ENCODE measurements at places on chromosomes 7 and 10. TPM values are rescaled to one million over a fixed set of nuclear protein-coding genes. Genes with fewer than 3 reads are reported as not detected.
A peak's percentile ranks its signal among the peaks of the same experiment; 100 is the strongest.

- H3K27ac ChIP-seq = no peak overlapping the region
- H3K36me3 ChIP-seq = no peaks in the 10 kb centered on the region
- no peaks in the 10 kb centered on the region for H3K27me3 ChIP-seq
- no peak for DNase-seq
Measured at GRCh38 chr10:131630772-131631258, 270.0 kb upstream of the PPP2R2D start.

- H3K27me3 ChIP-seq = no peaks in the 10 kb centered on the region
- H3K4me1 ChIP-seq = peaks cover 5% of the 10 kb centered on the region
- peaks cover 24% of the 10 kb centered on the region for H3K36me3 ChIP-seq
- H3K27ac ChIP-seq = peak overlapping the region; percentile 69
- H3K4me3 ChIP-seq = peak overlapping the region; percentile 48
- no peak for DNase-seq
Measured at GRCh38 chr7:75988568-75989499, 5.6 kb downstream of the TMEM120A start.

- DNase-seq = no peak
- peak overlapping the region; percentile 89 for H3K27ac ChIP-seq
- no peaks in the 10 kb centered on the region for H3K36me3 ChIP-seq
- H3K4me3 ChIP-seq = no peak overlapping the region
- peaks cover 10% of the 10 kb centered on the region for H3K4me1 ChIP-seq
Measured at GRCh38 chr7:47327346-47327697, 254.6 kb downstream of the TNS3 start.

GRCh38 chr10:48455392-48456151, 149.1 kb downstream of the MAPK8 start:
- H3K36me3 ChIP-seq = no peaks in the 10 kb centered on the region
- peak; percentile 50 for DNase-seq
- no peaks in the 10 kb centered on the region for H3K27me3 ChIP-seq
- H3K27ac ChIP-seq = no peak overlapping the region
- H3K4me1 ChIP-seq = no peaks in the 10 kb centered on the region

GRCh38 chr10:91610444-91610843, 22.4 kb downstream of the PPP1R3C start:
- H3K36me3 ChIP-seq = no peaks in the 10 kb centered on the region
- no peak overlapping the region for H3K4me3 ChIP-seq
- no peaks in the 10 kb centered on the region for H3K27me3 ChIP-seq
- peaks cover 3% of the 10 kb centered on the region for H3K4me1 ChIP-seq

ARPC1B gene
- 108 TPM for total RNA-seq
